Choroid plexus epithelial cell (primary cell): ENCODE measurements at places on chromosomes 16 and 17.

DNA sequence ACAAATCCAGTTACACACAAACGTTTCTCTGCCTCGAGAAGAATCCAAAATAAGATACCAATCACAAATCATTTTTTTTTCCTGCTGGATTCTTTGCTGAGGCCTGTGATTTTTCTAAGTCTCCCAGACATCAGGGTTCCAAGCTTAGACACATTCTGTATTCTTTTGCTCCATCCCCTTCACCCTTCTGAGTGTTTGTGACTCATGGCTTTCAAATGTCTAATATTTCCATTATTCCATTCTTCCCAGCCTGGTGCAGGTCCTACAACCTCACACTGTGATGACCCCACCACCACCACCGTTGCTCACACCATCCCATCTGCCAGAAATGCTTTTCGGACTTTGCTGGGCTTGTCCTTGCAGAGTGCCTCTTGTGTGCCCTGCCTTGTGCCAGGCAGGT, 480.1 kb downstream of the SOX9 start:
- DNase-seq = peak; percentile 84

GRCh38 chr16:30068750-30069610, 3.4 kb downstream of the ALDOA start:
- peak; percentile 41 for DNase-seq

GRCh38 chr16:56634715-56635440, 2.4 kb downstream of the MT1M start:
- DNase-seq = no peak

DNA sequence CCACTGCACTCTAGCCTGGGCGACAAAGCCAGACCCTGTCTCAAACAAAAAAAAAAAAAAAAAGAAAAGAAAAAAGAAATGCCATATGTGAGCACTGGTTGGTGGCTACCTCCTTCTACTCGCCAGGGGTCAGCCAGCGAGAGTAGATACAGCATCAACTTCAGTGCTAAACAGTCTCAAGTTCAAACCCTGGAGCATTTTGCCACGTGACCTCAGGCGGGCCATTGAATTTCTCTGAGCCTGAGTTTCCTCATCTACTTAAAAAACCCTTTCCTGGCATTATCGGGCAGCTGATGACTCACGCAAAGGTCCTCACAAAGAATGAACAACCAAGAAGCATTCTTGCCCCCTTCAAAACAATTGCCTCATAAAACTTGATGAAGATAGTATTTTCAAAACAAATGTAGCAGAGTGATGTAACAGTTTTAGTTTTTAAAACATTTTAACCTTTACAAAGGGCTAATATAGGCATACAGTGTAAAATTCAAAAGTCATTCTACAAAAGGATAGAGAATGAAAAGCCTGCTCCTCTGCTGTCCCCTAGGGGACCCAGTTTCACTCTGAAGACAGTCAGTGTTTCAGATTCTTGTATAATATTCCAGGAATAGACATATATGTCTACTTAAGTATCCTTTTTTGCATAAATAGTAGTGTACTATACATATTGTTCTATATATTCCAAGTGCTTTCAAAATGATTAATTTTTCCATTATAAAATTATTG, 28.4 kb downstream of the DNAH2 start:
- DNase-seq = peak; percentile 91

DNA sequence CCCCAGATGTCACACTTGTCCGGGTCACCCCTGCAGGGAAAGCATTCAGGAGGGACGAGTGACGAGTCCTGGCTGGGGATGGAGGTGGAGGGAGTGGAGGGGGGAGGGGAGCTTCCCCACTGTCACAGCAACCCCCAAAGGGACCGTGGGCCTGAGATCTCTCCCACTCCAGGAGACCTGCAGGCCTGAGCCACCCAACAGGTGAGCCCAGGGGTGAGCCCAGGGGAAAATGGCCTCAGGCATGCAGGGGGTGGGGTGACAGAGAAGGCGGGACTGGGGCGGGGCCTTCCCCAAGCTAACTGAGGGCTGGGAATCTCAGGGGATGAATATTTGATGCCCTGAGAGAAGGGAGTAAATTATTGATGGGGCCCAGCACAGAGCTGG, 2.4 kb downstream of the USH1G start:
- DNase-seq = no peak

DNA sequence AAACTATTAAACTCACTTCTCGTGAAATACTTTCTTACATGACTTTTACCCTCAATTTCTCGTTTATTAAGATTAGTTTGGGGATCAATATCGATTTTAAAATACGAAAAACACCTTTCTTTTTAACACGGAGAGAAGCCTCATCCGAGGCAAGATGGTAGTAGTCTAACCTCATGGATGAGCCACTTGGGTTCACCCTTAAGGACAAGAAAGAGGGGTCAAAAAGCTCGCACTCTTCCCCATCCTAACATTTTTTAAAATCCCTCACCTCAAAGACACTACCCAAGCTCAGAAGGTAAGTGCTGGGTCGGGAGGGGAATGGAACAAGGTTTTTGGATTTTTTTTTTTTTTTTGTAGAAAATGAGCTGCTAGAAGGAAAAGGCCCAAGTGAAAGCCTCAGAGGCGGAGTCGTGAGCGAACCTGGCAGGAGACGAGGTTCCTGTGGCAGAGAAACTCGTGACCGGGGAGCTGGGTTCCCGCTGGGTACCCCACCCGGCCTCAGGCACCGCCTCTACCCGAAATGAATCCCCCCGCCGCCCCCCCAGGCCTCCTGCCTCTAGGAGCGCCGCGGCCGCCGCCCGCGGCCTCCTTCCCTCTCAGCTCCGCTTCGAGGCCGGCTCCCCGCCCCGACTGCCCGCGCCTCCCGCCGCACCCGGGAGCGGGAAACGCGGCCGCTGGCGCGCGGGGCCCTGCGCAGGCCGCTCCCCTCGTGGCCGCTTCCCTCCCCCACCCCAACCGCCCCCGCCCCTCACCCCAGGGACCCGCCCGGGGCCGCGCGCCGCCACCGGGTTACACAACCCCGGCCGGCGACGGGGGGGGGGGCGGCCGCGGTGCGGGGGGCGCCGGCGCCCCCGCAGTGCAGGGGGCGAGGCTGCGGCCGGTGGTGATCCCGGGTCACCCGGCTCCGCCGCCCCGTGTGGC, 1.6 kb downstream of the NUFIP2 start:
- peak; percentile 72 for DNase-seq

DNA sequence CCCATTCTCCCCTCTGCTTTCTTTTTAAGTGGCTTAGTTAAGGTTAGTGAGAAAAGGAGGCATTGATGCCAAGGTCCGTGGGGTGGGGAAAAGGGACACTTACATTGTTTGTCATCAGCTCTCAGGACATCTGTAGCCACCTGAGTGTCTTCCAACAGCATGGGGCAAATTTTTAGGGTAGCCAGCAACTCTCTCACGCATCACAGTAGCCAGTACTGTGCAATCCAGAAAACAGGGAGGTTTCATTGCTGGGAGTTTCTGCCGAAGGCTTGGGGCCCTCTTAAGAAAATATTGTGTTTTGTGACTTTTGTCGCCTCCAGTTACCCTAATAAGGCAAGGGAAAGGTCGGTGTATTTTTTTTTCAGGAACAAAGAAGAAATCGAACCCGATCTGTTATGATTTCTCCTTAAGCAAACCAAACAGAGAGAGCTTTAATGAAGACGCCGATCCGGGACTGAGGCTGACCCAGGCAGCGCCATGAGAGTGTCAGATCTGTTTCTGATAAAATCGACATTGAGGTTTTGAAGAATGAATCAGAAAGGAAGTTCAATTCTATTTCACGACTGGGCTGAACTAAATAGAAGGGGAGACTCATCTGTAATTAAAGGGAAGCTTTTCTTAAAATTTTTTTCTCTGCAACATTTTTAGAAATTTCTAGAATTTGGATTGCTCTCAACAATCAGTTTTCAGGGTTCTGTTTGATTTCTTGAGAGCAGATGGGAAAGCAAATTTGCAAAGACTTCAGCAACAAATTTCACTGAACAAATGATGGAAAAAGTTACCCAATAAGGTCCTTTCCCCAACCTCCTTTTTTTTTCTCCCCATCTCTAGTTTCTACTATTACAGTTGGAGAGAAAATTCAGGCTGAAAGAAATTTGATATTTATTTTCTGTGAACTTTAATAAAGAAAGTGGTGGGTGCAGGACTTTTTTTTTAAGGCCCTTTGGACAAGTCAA, 144.7 kb upstream of the IRX3 start:
- peak; percentile 28 for DNase-seq

GRCh38 chr17:59369031-59369975, 37.8 kb downstream of the YPEL2 start:
- peak; percentile 83 for DNase-seq

- no peak for DNase-seq
Measured at GRCh38 chr16:73764321-73764720, 532.3 kb upstream of the PSMD7 start.

DNA sequence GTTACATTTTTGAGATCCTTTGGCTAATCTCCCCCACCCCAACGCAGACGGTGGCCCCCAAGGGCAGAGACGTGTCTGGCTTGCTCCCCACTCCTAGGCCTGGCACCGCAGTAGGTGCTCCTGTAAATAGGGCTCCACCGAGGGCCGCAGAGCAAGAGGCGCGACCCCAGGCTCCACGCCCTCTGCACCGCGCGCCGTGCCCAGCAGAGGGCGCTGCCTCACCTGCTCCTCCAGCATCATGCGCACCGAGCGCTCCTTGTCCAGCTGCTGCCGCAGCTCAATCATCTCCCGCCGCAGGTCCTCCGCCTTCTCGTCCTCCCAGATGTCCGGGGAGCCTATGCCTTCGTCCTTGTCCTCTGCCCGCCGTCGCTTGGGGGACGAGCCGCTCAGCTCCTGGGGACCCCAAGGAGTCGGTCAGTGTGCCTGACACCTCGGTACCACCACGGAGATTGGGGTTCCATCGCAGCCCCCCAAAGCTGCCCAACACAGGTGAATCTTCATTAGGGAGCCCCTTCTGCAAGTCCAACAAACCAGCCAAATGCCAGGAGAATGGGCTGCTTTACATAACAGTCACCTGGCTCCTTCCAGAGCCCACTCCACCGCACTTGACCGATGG, 11.2 kb downstream of the TFAP4 start:
- DNase-seq = no peak
